CD4-positive, alpha-beta T cell treated with Interleukin-21 for 1 hour (primary cell): ENCODE measurements at places on chromosomes 7 and 10.

GRCh38 chr10:45418849-45419675 is 45.0 kb downstream of the ALOX5 start:
- DNase-seq, result peak; percentile 44

- DNase-seq, result peak; percentile 15
Measured at GRCh38 chr10:49335364-49335972, 36.5 kb downstream of the C10orf71 start.

DNA sequence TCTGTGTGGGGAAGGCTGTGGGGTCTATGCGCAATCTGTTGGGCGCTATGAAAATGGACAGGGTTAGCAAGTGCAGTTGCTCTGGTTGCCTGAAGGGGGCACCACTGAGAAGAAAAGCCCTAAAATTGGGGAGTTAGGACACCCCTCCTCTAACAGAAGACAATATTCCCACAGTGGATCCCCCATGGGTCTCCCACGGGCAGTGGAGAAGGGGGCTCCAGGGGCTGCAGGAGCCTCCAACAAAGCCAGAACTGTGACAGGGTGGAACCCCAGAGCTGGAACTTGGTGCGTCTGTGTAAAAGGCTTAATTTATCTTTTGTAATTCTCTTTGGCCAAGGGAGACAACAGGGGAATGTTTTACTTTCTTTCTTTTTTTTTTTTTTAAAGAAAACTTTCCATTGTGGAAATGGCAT is 12.5 kb upstream of the COL13A1 start:
- DNase-seq, result no peak

DNA sequence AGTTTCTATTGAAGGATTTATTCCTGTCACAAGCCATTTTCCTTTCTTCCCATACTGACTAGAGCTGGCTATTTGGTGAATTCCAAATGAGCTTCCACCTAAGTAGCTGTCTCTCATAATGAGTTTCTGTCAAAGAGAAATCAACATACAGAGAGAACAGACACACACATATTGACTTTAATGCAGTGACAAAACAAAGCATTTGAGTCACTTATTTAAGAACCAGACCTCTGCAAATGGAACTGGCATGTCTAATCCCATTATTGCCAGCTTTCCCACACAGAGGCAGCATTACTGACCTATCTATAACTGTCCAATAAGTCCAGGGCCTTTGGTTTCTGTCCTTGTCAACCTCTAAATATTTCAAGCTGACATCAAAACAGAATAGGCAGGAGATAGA is 179.3 kb upstream of the CSTF2T start:
- no peak for DNase-seq

- DNase-seq, result no peak
Measured at GRCh38 chr10:10208196-10208595, 809.5 kb upstream of the CELF2 start.

DNA sequence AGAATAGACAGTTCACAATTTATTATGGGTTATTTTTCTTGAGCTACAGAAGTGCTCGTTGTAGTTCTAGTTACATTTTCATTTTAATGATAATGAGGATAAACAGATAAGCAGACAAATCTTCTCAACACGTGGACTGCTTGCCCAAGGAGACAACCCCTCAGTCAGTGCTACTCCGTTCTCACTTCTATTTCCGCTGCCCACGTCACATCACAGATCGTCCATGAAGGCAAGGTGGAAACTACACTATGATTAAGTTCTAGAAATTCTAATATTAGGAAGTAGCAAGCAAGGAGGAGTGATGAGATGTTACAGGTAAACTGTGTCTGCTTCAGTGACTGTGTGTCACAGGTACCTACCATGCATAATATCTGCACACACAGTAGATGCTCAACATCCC is 210.5 kb downstream of the CHCHD3 start:
- no peak for DNase-seq

DNA sequence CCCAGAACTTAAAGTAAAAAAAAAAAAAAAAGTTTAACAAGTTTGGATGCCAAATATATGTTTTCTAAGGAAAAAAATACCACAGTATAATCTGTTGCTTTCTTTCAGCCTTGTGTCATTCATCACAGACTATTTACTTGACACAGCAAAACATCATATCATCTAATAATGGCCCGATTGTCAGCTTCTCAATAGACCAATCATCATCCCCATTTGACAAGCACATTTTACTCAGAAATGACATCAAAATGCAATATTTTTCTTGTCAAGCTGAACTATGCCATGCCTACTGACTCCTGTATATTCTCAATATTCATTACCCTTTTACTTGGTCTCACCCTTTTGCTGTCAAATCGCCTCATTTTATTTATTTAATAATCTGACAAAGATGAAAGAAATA is 249.7 kb downstream of the NRG3 start:
- DNase-seq, result no peak

- DNase-seq, result no peak
Measured at GRCh38 chr7:123472750-123473445, 61.5 kb downstream of the IQUB start.

DNA sequence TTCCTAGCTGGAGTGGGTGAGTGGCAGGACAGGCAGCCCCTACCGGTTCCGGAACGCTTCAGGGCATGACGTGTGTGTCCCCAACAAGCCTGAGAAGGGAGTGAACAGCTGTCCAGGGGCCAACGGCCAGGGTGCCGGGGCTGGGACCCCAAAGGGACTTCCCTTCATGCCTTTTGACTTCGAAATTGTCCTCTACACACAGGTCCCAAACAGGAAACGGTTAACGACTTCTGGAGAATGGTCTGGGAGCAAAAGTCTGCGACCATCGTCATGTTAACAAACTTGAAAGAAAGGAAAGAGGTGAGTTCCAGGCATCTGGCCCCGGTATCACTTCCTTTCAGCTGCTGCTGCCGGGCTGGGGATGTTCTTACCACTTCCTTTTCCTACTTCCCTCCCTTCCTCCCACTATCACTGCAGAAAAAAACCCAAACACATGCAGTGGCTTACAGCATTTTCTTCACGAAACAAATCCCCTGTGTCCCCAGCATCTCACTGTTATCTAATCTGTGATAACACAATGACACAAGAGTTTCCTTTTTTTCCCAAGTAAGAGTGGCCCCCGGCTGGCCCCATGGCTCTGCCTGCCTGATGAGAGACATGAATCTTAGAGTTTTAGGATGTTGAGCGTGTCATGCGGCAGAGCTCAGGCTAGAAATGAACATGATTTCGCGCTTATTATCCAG is 63.2 kb downstream of the MKI67 start:
- peak; percentile 77 for DNase-seq

DNA sequence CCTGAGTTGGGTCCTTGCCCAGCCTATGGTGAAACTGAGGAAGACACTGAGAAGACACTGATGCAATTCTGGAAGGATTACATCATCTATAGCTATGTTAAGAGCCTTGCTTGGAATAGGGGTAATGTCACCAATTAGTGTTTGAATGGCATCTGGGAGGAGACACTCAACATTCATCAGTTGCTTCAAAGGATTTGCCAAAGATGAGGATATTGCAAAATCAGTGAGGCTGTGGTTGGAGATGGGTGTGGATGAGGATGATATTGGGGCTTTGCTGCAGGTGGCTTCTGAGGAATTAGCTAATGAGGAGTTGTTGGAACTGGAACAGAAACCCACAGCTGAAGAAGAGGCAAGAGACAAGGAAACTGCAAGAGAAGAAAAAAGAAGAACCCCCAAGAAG is 146.7 kb upstream of the SP4 start:
- no peak for DNase-seq

- DNase-seq, result no peak
Measured at GRCh38 chr7:47771336-47771989, 176.8 kb downstream of the PKD1L1 start.

- no peak for DNase-seq
Measured at GRCh38 chr7:57867884-57868701, 418.1 kb downstream of the ZNF716 start.

DNA sequence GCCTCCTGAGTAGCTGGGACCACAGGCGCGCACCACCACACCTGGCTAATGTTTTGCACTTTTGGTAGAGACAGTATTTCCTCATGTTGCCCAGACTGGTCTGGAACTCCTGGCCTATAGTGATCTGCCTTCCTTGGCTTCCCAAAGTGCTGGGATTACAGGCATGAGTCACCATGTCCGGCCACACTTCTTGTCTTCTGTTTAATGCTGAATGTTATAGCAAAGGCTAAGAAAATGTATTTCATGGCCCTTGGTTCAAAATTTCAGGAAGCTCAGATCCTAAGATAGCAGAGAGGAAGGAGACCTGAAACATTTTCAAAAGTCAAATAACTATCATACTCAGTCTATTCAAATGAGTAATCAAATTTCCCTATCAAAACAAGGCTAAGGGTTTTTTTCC is 229.6 kb downstream of the BAMBI start:
- no peak for DNase-seq

GRCh38 chr7:73817121-73817520 is 13.7 kb upstream of the CLDN4 start:
- DNase-seq, result no peak

DNA sequence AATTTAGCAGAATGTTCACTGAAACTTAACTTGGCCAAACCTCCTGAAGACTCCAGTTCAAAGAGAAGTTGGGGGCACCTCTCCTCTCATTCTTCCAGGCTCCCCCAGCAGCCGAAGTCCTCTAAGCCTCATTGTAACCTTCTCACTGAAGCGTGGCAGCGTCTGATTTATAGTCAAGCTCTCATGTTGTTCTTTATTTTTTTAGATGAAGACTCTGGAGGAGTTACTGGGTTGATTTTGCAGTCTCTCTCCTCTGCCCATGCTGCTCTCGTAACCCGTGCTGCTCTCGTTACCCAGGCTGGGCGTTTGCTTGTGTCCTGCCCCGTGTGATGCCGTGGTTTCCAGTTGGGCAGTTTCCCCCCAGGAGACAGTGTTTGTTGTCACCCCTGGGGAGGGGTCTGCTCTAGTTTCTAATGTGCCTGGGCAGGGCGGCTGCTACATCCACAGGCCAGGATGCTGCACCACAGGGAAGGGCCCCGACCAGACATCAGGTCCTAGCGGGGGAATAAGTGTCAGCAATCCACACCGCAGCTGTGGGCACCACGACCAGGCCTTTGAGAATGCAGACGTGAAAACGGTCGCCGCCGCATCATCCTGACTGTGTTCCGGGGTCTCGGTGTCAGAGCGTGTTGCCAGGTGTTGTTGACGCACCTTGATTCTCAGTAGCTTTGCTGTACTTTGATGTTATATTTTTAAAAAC is 65.2 kb downstream of the WDR37 start:
- no peak for DNase-seq

DNA sequence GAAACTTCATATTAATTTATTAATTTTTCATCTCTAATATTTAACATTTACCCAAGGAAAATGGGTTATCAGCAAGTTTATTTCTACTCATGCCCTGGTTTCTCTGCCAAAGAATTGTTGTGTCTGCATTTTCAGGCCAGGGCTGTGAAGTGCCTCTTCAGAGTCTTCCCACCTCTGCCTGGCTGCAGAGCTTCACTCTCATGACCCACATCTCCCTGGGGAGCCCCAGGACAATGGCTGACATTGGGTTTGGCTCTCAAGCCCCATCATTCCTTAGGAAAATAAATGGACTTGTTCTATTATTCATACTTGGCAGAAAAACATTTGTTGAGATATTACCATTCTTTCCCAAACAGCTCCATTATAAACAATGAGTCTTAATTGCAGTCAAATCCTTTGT is 30.3 kb downstream of the CACNA2D1 start:
- DNase-seq, result no peak
